ENCODE measurements at places on chromosomes 11 and 22.

DNA sequence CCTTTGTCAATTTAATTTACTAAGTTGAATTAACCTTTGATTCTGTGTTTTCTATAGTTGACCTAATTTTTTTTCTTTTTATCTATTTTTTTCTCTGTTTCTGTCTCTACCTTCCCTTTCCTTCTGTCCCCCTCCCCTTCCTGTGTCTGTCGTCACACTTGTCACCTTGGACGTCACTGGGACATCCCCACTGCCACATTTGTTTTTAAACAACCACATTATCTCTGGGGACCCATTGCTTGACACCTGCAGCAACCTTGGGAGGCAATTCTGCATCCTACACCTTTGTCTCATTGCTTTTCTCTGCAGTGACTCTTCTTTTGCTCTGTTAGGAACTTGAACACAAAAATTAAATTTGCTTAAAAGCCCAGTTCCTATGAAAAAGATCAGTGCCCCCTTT is 51.8 kb upstream of the TTC12 start:
- no peak for DNase-seq

DNA sequence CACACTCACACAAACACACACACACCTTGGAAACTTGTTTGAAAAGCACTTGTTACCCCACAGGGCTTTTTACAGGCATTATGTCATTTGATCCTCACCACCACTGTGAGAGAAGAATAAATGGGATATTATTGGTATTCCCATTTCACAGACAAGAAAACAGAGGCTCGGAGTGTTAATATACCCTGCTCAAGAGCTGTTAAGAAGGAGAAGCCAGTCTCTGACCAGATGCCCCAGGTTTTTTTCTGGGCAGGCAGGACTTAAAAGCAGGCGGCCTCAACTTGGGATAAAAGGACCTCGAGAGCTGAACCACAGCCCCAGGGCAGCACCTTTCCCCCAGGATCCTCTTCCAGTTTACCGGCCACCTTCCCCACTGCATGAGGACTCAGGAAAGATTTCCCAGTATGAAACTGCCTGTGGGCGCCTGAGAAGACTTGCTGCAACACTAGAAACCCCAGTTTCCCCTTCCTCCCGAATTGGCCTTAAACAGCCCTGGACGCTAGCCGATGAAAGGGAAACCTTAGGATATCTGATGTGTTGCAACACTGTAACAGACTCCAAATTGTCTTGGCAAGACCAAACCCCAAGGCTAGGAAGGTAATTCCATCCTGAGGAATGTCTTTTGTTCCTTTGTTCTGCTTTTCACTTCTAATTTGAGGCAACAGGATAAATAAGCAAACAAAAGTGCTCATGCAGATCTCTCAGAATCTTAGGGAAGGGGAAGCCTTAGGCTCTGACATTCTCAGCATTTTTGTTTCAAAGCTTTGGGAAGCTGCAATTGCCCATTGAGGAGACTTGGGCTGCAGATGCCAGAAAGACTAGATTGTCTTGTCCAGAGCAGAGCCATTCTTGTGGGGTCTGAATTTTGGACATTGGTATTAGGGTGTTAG is 173.5 kb downstream of the TRIM29 start:
- DNase-seq, result no peak

- DNase-seq, result no peak
Observed at GRCh38 chr11:133318221-133318620, 214.1 kb downstream of the OPCML start.

GRCh38 chr11:14625586-14626205 is 17.9 kb upstream of the PDE3B start:
- DNase-seq, result no peak

- no peak for DNase-seq
Observed at GRCh38 chr22:39268645-39269044, 23.9 kb upstream of the PDGFB start.

GRCh38 chr11:12845163-12845562 is 164.0 kb upstream of the RASSF10 start:
- DNase-seq, result no peak

DNA sequence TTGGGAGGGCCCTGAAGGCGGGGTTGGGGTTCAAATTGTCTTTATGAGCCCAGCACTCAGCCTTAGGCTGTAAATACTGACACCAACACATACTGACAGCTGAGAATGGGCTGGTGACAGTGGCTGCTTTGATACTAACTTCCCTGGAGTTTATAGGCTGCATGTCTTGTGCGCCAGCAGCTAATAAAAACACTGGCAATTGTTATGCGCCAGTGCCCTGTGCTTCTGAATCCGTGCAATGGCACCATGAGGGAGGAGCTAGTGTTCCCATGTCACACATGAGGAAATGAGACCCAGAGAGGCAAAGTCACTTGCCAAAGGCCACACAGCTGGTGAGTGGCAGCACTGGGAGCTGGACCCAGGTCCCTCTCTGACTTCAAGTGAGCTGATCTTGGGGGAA is 23.8 kb downstream of the SHISAL1 start:
- no peak for DNase-seq

GRCh38 chr11:79045018-79045799 is 395.6 kb downstream of the TENM4 start:
- DNase-seq, result no peak

DNA sequence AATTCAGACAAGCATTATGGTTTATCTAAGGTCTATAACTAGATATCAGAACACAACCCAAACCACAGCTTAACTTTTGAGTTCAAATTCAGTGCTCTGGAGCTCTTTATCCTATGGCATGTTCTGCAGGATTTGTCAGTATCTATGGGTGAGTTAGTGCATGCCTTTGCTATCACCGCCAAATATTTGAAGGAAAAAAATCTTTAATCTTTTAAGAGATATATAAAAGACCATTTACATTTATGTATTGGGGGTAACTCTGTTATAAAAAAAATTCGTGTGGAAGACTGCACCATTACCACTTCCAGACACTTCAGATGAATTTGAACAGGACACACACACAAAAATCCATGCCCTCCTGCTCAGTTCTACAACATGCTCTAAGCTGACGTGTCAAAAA is 313.5 kb upstream of the CHORDC1 start:
- DNase-seq, result no peak

GRCh38 chr11:34167961-34168360 is 62.5 kb downstream of the NAT10 start:
- no peak for DNase-seq

DNA sequence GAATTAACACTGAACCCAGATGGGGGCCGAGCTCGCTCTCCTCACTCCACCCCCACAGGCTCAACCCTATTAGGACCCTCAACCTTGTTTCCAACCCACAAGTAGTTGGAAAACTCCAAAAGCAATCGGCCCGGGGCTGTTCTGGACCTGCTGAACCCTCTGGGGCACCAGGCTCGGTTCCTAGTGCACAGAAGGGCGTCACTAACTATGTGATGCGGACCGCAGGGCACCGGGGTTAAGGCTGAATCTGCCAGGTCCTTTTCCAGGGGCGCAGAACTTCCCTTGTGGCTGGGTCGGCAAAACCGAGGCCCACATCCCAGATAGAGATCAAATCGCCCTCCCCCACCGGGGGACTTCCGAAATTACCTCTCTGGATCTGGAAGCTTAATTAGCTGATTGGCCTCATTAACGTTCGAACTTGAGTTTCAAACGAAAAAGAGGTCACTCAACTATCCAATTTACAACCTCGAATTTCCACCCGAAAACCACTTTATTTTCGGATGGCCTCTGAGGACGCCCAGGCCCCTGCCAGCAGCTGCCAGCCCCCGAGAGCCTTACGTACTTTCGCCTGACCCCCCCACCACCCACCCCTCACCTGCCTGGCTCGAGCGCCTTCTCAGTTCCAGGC is 1.7 kb downstream of the SHANK2 start:
- DNase-seq, result no peak

- DNase-seq, result no peak
Observed at GRCh38 chr22:49432897-49433443, 394.7 kb downstream of the BRD1 start.

DNA sequence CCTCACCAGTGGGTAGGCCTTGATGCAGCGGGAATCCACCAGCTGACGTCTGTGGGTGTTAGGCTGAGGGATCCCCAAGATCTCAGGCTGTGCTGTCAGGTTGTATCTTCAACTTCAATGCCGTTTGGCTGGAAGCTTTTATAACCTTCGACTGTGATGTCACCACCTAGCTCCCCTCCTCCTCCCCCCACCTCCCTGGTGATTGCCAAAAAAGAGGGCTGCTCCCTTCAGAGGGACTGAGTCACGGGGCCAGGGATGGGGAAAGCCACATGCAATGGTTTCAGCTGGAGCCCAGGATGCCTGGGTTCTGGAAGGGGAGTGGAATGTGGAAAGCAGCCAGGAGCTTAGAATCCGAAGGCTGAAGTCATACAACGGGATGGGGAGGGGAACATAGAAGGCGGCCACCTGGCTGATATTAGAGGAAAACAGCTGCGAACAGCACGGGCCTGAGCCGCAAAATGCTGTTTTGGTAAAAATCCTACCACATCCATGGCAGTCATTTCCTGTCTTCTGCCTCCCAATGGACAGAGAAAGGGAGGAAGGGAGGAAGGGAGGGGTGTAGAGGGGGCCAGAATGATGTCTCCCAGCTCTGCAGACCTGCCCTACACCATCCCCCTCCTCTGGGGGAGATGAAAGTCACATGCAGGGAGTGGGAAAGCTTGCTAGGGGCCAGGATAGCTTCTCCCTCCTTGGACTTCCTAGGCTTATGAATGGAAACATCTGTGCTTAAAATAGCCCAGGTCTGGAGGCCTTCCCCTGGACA is at the start of gene LRRN4CL:
TSS of gene LRRN4CL (minus strand) at position 110 of the 763 bp plus-strand sequence. CDS start 1,022 bp downstream, outside the sequence.
- no peak for DNase-seq

- DNase-seq, result no peak
Observed at GRCh38 chr11:36312611-36313472, 16.8 kb downstream of the PRR5L start.

GRCh38 chr11:62839050-62839945 is at the start of gene WDR74:
Gene WDR74 (minus strand): TSS chr11:62839590. CDS start chr11:62839570, 20 bp downstream.
- DNase-seq, result peak; percentile 90

DNA sequence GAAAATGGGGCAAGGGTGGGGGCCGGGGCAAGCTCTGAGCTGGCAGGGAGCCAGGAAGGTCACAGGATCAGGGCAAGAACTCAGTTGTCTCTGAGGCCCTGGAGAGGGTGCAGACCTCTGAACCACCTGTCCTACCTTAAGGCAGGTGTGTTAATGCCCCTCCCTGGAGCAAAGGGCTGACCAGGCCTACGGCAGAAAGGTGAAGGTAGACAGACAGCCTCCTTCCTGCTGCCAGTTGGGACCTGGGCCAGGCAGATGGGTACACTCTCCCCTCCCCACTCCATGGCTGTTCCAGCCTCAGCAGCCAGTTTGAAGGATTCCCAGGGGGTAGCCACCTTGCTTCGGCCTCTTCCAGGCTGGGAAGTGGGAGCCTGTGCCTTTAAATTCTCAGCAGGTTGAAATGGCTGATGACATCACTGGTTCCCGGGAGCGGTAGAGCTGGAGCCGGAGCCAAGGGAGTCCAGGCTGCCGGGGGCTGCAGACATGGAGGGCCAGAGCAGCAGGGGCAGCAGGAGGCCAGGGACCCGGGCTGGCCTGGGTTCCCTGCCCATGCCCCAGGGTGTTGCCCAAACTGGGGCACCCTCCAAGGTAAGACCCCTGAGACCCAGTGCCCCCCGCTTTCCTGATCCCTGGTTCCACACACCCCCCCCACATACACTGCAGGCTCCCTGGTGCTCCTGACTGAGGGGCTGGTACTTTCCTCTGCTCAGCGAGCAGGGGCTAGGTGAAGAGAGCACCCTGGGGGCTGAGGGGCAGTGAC is at the start of gene INPP5J:
TSS of gene INPP5J (plus strand) at position 435 of the 760 bp plus-strand sequence. CDS start at position 484, 49 bp downstream.
- no peak for DNase-seq

GRCh38 chr11:128052912-128053641 is 534.3 kb downstream of the ETS1 start:
- no peak for DNase-seq

- no peak for DNase-seq
Observed at GRCh38 chr11:73401217-73401923, 25.2 kb downstream of the RELT start.

- DNase-seq, result no peak
Observed at GRCh38 chr11:88353835-88354496, 16.4 kb upstream of the CTSC start.

DNA sequence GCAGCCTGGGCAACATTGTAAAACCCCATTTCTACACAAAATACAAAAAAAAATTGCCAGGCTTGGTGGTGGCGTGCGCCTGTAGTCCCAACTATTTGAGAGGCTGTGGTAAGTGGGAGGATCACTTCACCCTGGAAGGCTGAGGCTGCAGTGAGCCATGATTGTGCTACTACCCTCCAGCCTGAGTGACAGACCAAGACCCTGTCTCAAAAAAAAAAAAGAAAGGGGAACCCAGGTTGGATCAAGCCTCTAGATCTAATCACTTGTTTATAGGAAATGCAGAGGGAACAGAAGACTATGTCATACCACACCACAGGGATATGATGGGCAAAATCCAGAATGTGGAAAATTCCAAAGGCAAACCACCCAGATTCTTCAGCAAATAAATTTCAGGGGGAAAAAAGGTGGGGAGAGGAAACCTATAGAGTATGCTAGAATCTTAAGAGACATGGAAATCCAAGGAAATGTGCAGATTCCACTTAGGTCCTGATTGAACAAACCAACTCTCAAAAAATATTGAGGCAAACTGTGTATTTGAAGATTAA is 16.5 kb upstream of the MALAT1 start:
- no peak for DNase-seq

GRCh38 chr11:92627615-92628256 is 341.7 kb upstream of the MTNR1B start:
- DNase-seq, result no peak

DNA sequence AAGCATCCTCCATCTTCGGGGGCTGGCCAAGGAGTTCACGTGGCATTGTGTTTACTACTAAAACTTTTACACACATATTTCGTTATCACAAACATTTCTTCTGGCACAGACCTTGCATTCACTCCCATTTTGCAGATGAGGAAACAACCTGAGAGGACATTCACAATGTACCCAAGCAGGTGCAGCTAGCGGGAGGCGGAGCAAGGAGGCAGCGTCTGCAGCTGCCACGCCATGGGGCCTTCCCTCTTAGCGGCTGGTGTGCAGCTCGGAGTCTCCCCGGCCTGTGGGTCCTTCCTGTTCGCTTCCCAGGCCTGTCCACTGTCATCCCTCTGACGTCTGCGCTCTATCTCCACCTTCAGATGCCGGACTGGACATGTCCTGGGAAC is 807.8 kb downstream of the TBC1D22A start:
- no peak for DNase-seq

- DNase-seq, result no peak
Observed at GRCh38 chr11:78427615-78428265, 10.1 kb upstream of the GAB2 start.

DNA sequence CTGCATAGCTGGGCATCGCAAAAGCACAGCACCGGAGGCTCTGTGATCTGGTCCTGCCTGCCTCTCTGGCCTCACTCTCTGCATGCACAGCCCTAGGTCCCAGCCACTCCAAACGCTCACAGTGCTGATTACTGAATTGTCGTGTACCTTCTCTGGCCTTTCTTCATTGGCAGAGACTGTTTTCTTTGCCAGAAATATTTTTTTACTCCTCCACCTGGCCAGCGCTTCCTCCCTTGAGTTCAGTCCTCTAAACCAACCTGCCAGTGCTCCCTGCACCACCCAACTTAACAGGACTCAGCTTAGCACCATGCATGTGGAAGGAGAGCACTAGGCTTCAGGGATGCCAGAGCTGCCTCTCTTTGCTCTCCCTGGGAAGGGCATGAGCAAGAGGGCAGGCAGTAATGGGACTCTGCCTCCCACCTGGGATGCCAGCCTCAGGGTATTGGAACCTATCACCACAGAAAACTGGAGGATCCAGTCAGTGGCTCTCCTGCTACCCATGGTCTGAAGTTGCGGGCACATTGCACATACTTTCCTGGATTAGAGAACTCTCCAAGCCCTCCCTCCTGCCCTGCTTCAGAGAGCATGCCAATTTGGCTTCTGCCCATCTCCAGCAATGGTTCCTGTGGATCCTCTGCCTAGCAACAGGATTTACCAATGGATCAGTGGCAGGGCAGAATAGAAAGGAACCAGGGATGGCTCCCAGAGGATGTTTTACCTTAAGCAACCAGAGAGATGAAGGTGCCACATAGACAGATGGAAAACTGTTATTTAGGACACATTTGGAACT is 37.0 kb upstream of the GNAZ start:
- no peak for DNase-seq

Measured in left renal cortex interstitium (tissue), 4 donors.